Stimulated activated CD8-positive, alpha-beta memory T cell treated with anti-CD3 and anti-CD28 coated beads, Interleukin-7, amount 100 ng/mL, for 4 hours (primary cell): ENCODE measurements at places on chromosomes 11 and 22.
A peak's percentile ranks its signal among the peaks of the same experiment; 100 is the strongest.

GRCh38 chr11:78019808-78020207, 3.3 kb downstream of the KCTD14 start:
- no peak for DNase-seq

DNA sequence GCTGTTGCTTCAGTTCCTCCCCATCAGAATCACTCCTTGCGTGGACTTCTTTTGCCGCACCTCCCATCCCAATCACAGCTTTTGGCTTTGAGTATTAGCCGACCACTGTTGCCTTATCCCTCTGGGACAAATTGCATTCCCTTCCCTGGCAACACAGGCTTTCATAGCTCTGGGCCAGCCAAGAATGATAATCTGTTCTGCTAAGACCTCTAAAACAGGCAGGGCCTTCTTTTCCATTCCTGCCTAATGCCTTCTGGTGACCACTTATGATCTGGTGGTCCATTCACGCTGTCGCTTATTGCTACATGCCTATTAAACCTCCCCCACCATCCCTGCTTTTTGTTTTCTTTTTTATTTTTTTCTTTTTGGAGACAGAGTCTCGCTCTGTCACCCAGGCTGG, 9.6 kb downstream of the SEC14L2 start:
- no peak for DNase-seq

DNA sequence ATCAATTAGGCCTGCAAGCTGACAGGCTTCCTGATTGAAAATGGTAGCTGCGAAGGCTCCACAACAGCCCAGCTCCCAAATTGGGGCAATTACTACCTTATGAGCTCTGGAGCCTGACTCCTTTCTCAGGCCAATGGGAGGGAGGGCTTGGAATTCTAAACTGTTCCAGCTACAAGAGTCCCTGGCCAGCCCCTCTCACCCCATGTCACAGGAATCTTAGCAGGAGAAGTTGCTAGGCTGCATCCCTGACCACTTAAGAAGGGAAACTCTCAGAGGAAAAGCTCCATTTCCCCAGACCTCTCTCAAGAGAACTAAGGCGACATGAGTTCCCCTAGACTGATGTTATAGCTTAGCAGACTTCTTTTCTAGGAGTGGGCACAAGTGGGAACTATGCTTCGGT, 4.9 kb downstream of the LRP4 start:
- no peak for DNase-seq

DNA sequence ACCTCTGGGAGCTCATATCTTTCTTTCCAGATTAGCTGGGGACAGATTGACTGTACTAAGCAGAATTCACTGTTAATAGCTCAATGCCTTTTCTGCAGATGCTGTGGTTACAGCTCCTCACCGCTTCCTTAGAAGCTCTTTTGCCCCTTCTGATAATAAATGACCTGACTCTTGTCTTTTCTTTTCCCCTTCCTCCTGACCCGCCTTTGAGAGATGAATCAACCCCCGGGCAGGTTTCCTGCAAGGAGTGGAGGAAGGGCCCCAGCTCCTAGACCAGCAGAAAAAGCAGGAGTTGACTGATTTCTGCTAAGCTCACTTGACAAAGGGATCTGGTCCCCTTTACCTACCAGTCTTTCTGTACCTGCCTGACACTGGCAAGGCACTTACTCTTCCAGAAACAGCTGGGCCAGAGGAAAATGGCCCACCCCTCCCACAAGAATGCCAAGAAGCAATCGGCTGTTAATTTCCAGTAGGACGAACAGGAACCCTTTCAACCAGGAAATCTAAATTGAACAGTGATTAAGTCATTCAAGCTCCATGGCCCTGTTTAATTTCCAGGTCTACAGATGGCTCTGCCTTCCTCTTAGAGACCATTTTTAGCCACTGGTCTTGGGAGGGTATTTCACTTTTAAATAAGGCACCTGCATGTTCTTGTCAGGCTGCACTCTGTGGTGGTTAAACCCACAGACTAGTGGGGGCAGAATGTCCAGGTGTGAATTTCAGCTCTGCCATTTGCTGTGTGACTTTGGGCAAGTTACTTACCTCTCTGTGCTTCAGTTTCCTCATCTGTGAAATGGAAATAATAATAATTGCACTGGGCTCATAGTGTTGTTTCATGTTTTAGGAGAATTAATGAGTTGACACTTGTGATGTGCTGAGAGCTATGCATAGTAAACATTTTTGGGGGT, 67.5 kb downstream of the PRR5L start:
- no peak for DNase-seq

DNA sequence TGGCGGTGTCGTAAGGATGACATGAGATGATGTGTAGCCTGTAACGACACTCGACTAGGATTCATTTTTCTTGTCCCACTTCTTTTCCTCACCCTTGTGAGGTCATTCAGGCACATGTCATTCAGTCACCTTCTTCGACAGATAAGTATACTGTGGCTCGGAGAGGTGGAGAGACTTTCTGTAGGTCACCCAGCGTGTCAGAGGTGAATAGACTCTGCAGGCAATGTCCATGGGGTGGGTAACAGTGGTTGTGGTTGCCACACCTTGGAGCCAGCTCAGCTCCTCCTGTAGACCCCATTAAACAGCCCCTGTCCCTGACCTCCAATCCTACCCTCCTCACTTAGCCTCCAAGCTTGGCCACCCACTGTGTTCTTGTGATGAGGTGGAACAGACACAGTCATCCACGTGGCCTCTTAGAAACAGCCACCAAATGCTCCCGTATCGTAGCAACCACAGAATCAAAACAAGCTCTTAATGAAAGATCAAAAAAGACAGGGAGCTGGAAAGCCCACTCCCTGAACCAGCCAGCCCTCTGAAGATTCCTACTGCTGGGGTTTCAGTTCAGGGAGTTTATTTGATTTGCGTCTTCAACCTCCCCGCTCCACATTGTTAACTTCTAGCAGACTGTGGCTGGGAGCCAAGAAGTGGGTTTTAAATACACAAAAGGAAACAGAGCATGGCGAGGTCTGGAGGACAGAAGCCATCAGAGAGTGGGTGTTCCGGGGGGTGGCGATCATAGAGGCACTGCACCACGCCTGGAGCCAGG, 89.0 kb upstream of the GRK3 start:
- no peak for DNase-seq

GRCh38 chr11:126102436-126102981, 39.8 kb upstream of the CDON start:
- DNase-seq, result no peak

DNA sequence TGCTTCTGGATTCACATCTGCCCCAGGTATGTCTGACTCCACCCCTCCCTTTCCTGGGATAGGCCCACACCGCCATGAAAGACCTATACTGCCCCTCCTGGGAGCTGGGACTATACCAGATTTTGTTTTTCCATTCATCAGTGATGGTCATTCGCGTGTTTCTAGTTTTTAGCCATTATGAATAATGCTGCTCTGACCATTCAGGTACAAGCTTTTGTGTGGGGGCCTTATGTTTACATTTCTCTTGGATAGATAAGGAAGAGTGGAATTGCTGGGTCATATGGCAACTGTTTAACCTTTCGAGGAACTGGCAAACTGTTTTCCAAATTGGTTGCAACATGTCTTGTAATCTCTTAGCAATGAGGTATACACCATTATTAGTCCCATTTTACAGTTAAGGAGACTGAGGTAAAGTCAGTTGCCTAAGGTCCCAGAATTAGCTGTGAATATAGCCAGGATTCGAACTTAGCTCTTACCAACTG, 1.2 kb upstream of the TBC1D10A start:
- no peak for DNase-seq

GRCh38 chr11:15539645-15540044, 424.9 kb downstream of the INSC start:
- no peak for DNase-seq

GRCh38 chr11:64771861-64772260, 6.5 kb downstream of the SF1 start:
- DNase-seq, result no peak

- peak; percentile 63 for DNase-seq
Measured at GRCh38 chr11:63768237-63769041, at the start of gene ZFTA. ZFTA (minus strand) TSS chr11:63768775; CDS start chr11:63768622, 153 bp downstream.

- no peak for DNase-seq
Measured at GRCh38 chr11:42840176-42840829, 471.5 kb upstream of the API5 start.

GRCh38 chr22:47849576-47849975, 1087.1 kb downstream of the TBC1D22A start:
- no peak for DNase-seq

DNA sequence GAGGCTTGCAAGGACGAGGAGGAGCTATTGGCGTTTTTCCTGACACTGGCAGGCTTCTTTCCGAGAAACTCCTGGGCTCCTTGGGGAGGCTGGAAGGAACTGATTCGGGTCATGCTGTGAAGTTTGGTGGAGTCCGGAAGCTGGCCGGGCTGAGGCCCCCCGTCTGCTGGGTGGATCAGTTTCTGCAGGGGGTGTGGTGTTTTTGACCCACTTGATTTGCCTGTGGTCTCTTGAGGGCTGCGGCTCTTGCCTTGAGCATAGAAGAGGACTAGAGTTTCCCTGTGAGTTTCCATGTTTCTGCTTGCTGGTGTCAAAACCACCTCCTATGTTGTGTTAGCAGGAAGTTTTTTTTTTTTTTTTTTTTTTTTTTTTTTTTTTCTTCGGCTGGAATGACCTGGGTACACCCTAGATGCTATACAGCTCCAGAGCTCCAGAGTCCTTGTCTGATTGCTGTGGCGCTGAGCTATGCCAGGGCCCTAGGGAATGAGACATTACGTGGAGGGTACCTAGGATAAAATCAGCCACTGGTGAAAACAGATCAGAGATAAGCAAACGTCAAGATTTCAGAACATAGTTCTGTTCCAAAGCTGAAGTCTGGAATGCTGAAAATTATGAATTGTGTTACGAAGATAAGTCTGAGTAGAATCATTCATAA, 728 bp downstream of the TBC1D22A start:
- no peak for DNase-seq

DNA sequence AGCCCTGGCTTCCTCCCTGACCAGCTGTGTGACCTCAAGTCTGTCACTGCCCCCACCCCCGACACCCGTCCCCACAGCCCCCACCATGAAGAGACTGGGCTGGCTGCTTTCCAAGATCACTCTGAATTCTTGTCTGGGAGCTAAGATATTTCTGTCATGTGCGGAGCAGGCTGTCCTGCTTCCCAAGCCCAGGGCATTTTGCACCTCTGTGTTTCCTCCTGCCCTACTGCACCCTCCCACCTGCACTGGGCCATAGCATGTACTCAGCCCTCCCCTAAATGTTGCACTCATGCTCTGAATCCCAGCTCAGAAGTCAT, 30.3 kb upstream of the MYEOV start:
- no peak for DNase-seq

DNA sequence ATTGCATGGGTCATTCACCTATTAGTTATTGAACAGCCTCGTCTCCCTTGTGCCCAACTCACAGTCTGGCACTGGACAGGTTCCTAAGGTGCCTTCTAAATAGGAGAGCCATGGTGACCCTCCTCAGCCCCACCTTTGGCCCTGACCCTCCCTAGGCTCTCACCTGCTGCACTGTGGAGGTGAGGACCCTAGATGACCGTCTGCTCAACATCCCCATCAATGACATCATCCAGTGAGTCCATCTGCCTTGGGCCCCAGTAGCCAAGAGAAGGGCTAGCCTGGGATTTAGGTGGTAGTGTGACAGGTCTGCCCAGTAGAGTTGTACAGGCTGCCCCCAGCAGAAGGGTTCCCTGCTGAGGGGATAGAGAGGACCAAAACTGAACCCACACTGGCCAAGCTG, 13.6 kb downstream of the UCP2 start:
- DNase-seq, result no peak

DNA sequence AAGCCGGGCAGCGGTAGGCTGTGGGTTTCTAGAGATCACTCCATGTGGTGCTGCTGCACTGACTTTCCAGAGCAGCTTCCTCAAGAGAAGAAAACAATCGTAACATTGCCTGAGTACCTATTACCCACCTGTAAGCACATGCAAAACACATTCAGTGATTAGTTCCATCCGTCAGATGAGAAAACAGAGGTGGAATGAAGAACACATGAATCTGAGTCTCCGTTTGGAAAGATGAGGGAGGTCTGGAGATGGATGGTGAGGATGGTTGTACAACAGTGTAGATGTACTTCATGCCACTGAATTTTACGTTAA, 7.5 kb upstream of the SLCO2B1 start:
- DNase-seq, result no peak

DNA sequence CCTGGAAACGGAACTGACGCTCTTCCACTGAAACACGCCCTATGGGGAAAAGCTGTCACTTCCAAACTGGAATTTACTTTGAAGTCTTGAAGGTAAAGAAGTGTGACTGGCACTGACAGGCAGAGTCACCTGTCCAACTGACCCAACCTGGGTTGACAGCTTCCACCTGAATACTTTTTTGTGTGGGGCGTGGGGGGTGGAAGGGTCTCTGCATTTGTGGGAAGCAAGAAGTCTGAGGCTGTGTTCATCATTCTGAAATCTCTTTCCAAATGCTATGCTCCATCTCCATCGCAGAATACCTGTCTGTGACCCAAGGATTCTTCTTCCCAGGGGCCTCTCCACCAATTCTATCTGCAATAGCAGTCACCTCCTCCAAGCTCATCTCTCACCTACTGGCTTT, 7.8 kb downstream of the IFT27 start:
- no peak for DNase-seq

- DNase-seq, result no peak
Measured at GRCh38 chr11:512761-513595, 5.9 kb upstream of the RNH1 start.

- DNase-seq, result no peak
Measured at GRCh38 chr11:3609416-3610265, 32.2 kb downstream of the ART5 start.

DNA sequence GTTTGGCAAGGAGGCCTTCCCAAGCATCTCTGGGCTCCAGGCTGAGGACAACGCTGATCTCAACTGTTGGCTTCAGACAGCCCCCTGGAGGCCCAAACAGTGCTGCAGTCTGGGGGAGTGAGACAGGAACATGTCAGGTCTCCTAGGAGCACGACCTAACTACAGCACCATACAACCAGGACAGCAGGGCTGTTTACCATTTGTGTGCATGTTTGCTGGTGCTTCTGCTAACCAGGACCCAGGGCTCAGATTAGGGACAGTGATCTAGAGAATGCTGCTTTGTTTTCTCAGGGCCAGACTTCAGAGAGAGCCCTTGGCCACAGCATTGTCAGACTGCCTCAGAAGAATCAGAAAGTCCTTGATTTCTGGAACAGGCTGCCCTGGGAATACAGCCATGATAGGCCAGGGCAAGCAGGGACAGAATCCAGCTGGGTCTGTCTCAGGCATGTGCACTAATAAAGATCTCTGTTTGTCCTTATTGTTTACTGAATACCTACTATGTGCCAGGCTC, 126.5 kb downstream of the VPREB1 start:
- DNase-seq, result no peak

DNA sequence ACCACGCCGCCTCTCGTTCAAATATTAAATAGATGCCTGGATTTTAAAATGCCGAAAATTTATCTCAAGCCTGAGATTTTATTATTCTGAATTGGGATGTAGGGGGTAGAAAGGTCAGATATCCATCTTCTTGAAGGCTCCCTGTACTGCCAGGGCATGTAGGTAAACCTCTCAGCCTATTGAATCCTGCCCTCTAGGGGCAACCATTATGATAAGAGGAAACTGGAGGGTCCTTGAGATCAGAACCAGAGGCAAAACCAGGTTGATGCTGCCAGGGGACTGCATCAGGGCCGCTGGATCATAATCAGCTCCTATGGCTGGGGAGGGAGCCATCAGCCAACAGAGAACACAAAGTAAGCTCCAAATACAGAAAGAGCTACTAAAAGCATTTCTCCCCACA, 92.4 kb downstream of the KCNC1 start:
- DNase-seq, result no peak

- DNase-seq, result no peak
Measured at GRCh38 chr11:74519710-74520109, 26.2 kb upstream of the LIPT2 start.

- DNase-seq, result no peak
Measured at GRCh38 chr11:2390091-2390724, 10.3 kb upstream of the TSSC4 start.
